ENCODE measurements at places on chromosomes 3 and 15.

DNA sequence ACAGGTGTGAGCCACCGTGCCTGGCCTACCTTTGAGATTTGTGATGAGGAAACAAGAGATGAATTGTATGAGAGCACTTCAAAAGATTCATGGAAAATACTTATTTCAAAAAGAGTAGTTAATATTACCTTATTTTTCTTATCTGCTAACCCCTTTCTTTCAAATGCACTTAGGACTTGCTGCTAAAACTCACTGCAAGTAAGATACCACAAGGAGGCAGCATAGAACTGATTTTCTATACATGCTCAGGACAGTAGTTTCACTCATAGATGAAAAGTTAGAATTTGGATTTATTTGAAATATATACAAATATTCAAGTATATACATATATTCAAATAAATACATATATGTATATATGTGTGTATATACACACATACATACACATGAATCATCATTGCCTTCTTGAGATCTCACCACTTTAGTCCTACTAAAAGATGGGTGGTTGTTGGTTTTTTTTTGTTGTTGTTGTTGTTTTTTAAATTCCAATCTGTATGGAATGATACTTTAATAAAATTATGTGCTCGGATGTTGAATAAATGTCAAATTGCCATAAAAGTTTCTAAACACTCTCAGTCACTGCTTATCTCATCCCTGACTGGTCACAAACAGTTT is 2.4 kb downstream of the CCNDBP1 start:
- no peak for DNase-seq

DNA sequence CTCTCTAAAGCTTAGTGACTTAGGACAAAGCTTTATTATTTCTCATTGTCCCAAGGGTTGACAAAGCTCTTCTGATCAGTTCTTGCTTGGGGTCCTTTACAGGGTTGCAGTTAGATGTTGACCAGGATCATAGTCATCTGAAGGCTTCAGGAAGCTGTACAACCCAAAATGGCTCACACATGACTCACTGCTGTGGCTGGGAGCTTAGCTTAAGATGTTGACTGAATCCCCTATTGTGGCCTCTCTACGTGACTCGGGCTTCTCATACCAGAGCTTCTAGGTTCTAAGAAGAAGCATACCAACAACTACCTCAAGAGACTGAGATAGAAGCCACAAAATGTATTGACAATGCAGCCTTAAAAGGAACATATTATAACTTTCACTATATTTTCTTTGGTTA is 569.6 kb upstream of the ROBO2 start:
- no peak for DNase-seq

- no peak for DNase-seq
Observed at GRCh38 chr3:60588806-60589205, 662.4 kb downstream of the FHIT start.

DNA sequence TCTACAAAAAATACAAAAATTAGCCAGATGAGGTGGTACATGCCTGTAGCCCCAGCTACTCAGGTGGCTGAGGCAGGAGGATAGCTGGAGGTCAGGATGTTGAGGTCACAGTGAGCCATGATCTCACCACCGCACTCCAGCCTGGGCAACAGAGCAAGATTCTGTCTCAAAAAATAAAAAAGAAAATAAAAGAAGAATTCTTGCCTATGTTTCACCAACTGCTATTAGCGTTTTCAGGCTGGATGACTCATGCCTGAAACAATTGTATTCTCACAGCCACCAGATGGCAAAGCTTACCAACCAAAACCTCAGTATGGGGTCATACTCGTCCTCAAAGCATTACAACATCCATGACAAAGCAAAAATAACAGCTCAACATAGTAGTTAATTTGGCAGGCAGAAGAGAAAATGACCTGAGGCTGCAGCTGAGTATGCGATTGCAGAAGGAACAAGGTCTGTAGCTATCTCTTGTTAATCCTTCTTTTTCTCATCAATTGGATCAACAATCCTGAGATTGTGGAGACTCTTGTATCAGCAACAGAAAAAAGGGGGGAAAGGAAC is 52.2 kb downstream of the TP53BP1 start:
- DNase-seq, result no peak

DNA sequence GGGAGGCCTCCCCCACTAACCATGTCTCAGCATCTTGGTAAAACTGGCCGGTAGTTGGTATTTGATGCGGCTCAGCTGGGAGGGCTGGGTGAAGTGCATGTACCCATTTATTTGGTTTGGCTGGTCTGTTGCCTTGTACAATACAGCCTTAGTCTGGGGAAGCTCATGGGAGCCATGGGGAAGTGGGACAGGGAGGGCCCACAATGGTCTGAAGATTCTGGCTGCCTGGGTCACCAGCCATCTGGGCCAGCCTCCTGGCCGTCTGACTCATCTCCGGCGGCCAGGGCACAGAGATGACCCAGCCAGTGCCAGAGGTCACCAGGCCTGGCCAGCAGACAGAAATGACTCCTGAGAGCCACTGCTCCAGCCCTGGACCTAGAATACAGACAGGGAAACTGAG is 51.6 kb upstream of the SMAD6 start:
- DNase-seq, result no peak

- DNase-seq, result no peak
Observed at GRCh38 chr3:175659670-175660350, 800.7 kb downstream of the NAALADL2 start.

- no peak for DNase-seq
Observed at GRCh38 chr15:101530224-101530958, 40.9 kb upstream of the PCSK6 start.

GRCh38 chr15:69036826-69037225 is 22.3 kb downstream of the NOX5 start:
- no peak for DNase-seq

DNA sequence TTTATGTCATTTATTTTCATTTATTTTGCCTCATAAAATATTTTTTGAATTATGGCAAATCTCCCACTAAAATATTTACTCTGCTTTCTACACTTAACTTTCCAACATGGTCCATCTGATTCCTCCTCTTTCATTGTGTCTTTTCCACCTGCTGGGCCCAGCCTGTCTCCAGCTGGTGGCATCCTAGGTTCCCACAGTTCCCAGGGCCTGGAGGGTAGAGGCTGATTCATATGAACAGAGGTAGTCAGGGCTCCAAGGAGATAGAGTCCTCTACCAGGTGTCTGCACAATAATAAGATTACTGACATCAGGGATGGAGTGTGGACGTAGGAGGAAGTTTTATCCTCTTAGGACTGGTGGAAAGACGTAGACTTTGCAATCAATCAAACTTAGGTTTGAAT is 14.3 kb downstream of the ZBTB38 start:
- no peak for DNase-seq

DNA sequence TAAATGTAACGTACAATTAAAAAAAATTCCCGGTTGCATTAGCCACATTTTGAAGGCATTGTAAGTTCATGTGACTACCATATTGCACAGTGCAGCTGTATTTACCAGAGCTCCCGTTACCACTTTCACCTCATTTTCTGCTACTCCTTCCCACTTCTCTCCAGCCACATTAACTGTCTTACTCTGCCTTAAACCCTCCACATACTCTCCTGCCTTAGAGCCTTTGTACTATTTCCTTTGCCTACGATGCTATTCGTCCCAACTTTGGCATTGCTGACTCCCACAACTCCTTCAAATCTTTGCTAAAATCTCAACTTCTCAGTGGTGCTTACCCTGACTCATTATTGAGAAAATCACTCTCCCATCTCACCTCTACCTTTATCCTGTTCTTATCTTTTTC is 115.2 kb downstream of the CADM2 start:
- DNase-seq, result no peak

DNA sequence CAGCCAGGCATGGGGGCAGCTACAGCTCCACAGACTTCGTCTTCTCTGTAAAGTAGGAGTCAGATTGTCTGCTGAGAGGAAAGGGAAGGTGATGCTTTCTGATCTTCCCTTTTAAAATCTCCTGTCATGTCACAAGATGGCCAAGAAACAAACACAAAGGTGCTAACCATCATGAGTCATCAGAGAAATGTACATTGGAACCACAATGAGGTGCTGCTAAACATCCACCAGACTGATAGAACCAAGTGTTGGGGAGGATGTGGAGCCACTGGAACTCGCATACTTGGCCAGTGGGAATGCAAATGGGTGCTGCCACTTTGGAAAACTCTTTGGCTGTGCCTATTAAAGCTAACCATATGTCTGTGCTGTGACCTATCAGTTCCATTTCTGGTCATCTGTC is 268.8 kb downstream of the SLCO3A1 start:
- no peak for DNase-seq

DNA sequence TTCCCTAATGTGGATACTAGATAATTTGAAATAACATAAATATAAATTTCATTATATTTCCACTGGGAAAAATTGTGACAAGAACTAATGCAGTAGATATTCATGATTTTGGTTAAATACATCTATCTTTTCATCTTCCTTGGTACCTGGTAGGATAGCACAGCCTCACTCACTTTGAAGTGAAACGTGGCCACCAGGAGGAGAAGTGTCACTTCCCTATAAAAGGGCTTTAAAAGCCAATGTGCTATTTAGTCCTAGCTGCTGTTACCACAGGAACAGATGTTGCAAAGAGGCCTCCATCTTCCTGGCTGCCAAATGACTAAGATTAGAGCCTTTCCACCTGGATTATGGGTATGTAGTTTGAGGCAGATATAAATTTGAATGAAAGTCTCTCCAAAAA is 140.0 kb downstream of the PLOD2 start:
- DNase-seq, result no peak

DNA sequence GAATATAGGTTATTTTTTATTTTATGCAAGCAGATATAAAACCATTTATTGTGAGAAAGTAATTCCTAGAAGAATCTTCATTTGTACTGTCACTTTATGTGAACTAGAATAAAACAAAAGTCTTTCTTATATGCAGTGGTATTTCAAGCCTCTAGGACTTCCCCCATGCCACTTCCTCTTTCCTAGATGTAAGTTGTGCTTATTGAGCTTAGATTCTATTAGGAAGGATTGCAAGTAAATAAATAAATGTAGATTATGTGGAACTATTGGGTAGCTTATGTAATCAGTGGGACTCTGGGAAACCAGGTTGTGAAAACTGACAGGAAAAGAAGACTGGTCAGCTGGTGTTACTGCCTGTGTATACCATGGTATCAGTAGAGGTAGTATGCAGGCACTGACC is 169.7 kb downstream of the RSRC1 start:
- no peak for DNase-seq

DNA sequence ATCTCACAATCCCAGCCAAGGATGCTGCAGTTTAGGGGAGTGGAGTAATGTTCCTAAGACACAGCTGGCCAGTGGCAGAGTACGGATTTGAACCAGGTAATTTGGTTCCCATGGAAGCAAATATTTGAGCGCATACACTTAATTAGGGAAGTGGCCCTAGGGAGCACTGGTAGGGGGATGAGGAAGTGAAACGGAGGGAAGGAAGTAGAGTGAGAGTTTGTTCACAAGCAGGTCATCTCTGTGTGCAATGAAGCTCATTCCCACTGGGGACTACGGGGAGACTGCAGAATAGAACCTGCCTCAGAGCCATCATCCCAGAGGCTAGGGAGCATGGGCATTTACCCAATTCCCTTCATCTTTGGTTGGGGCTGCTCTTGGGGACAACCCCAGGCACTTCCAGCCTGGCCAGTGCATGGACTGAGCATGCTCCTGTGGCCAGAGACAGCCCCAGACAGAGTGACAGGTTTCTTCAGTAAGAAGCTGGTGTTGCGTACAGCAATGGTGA is 317.2 kb upstream of the PROK2 start:
- no peak for DNase-seq

DNA sequence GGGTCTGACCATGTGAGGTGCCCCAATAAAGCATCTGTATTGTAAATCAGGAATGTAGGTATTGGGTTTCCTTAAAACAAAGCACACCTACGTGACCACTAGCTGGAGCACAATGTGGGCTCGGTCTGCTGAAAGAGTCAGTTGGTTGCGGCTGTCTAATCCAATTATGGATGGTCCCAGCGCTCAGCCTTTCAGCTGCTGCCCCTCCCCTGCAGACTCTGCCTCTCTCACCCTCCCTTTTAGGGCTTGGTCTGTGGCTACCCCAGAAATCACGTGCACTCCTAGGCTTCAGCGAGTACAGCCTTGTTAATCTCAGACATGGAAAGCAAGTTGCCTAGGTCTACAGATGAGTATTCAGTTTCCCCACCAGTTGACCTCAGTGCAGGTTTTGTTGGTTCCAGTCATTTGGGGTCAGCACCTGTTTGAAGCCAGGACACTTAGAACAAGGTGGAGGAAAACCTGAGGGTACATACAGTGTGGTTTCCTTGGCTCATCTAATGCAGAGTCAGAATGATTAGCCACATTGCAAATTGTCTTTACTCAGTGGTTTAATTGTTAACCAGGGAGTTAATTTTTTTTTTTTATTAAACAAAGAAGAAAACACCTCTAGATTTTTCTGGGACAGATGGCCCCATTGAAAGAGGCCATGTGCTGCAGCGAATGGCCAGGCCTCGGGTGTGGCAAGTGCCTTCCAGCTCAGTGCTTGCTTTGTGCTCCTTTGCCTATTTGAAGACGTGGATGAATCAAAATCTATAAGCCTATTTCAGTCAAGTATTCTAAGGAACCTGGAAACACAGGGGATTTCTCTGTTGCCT is 137.7 kb downstream of the IGF1R start:
- no peak for DNase-seq

- DNase-seq, result no peak
Observed at GRCh38 chr3:194001-194400, 2.6 kb upstream of the CHL1 start.

DNA sequence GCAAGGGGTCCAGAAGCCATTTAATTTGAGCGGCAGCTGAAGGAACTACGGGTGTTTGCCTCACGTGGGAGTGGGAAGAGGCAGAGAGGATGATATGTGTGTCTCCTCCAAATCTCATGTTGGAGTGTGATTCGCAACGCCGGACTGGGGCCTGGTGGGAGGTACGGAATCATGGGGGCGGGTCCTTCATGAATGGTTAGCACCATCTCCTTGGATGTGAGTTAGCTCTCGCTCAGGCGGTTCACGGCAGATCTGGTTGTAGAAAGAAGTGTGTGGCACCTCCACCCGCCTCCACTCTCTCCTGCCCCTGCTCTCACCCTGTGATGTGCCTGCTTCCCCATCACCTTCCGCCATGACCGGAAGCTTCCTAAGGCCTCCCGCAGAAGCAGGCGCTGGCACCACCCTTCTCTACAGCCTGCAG is 25.4 kb downstream of the XXYLT1 start:
- no peak for DNase-seq

- DNase-seq, result no peak
Observed at GRCh38 chr3:35658686-35659085, 19.4 kb downstream of the ARPP21 start.

GRCh38 chr15:80996247-80996646 is 4.5 kb upstream of the TLNRD1 start:
- no peak for DNase-seq

- no peak for DNase-seq
Observed at GRCh38 chr3:13835246-13835645, 44.6 kb downstream of the WNT7A start.

DNA sequence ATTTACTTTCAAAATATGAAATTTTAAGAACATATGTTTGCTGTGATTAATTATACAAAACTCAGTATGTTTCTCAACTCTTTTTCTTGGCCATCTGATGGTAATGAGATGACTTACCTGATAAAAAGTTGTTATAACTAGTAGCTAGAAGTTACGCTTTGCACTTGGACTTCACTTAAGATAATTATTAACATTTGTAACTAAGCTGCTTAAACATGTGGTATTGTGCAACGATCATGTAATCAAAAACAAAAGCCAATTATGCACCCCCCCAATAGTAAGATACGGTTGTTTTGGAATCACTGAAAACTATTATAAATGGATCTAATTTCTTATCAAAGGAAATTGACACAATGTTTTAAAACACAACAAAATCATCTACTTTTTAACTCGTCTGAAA is 342.9 kb downstream of the CNTN3 start:
- no peak for DNase-seq

GRCh38 chr15:41778521-41778920 is 4.2 kb downstream of the MAPKBP1 start:
- DNase-seq, result no peak
